ENCODE measurements at places on chromosomes 7 and 10.

DNA sequence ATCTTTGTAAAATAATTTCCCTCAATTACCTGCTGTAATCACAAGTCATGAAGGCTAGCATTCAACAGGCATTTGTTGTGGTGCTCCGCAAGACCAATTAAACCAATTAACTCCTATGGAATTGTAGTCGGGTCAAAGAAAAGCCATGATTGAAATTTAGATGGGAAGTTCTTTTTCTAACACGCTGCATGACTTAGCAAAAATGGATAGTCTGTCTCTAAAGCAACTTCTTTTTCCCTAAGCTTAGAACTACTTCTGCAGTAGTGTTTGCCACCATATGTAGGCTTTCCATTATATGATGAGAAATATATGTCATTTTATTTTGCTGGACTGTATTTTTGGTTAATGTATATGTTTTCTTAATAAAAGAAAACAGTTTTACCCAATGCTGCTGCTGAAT lies 119.1 kb downstream of the TSPAN12 start:
- DNase-seq, result no peak

- no peak for DNase-seq
These were observed 130.4 kb upstream of the PDE1C start for GRCh38 chr7:32200646-32201045.

GRCh38 chr7:48298779-48299178 lies 127.5 kb downstream of the ABCA13 start:
- DNase-seq, result no peak

GRCh38 chr7:24704311-24704710 lies 53.0 kb downstream of the GSDME start:
- DNase-seq, result no peak

DNA sequence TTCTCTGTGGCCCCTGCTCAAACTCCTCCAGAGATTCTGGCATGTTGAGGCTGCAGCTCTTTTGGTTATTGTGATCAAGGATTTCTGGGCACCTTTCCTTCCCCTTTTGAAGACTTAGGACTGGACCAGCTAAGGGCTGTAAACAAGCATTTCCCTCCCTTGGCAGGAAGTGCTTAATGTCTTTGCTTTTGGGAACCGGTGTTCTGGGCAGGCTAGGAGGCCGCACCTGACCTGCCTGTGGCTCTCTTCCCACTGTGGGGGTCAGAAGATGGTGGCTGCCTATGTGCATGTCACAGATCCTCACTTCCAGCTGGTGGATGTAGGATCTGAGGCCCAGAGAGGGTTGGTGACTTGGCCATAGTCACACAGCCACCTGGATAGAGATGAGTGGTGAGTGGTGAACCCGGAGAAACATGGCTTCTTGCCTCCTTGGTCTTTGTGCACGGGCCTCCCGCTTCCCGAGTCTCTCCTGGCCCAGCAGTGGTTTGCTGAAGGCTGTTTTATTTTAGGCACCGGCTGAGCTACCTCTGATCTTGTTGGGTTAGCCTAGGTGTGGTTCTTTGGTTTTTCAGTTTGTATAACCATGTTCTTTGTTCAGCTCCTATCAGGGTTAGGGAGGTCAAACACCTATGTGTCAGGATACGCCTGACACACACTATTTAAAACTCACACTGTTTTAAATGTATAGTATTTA lies 82.0 kb downstream of the GRK5 start:
- DNase-seq, result no peak

GRCh38 chr10:12583891-12584595 lies 234.7 kb downstream of the CAMK1D start:
- DNase-seq, result no peak

GRCh38 chr7:102991540-102992214 lies 78.9 kb downstream of the LRRC17 start:
- no peak for DNase-seq

DNA sequence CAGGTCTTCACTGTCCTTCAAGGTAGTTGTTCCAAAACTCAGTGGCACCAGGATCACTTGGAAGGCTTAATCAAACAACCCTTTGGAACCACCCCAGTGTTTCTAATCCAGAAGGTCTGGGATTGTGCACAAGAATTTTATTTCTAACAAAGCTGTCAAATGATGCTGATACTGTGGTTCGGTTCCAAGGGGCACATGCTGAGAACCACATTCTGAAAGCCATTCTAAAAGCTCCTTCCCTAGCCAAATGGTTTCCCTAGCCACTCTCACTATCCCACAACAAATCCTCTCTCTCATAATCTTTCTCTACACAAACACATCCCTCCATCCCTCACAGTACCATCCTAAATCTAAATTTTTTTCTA lies 52.1 kb downstream of the MACC1 start:
- no peak for DNase-seq

- peak; percentile 41 for DNase-seq
These were observed 177.6 kb downstream of the PARD3 start for GRCh38 chr10:34637418-34637911.

DNA sequence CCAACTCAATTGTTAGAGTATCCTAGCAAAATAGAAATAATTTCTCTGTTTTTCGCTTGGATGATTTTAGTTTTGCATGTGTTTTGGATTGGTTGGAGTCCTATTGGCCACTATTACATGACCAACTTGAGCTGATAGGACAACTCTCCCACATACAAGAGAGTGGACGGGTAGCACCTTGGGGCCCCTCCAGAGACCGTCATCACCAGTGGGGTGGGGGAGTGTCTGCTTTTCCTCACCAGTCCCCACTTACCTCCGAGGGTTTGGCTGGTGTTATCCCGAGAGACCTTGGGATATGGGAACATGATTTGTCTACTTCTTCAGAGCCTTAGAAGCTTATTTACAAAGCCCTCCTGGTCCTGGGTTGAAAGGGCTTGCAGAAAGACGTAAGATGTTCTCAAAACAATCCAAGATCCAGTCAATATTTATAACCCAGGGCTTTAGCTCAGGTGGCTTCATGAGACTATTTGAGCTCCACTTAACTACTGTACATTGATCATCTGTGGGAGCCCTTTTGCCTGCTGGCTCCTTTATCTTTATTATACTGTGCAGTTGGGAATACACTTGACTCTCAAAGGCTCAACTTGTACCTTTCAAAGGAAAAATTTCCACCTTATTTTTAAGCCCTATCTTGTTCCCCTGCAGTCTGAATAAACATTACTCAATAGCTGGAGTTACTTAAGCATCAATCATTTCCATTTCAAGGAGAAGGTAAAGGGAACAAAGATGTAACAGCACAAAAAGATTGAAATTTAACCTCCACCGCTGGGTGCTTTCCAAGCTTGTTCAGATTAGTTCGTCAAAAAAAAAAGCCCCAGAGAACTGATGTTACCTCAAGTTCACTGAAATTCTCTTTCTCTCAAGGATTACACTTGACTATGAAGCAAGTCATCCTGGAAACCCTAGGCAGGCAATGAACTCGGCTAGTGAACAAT lies 119.7 kb downstream of the WDR11 start:
- DNase-seq, result no peak

DNA sequence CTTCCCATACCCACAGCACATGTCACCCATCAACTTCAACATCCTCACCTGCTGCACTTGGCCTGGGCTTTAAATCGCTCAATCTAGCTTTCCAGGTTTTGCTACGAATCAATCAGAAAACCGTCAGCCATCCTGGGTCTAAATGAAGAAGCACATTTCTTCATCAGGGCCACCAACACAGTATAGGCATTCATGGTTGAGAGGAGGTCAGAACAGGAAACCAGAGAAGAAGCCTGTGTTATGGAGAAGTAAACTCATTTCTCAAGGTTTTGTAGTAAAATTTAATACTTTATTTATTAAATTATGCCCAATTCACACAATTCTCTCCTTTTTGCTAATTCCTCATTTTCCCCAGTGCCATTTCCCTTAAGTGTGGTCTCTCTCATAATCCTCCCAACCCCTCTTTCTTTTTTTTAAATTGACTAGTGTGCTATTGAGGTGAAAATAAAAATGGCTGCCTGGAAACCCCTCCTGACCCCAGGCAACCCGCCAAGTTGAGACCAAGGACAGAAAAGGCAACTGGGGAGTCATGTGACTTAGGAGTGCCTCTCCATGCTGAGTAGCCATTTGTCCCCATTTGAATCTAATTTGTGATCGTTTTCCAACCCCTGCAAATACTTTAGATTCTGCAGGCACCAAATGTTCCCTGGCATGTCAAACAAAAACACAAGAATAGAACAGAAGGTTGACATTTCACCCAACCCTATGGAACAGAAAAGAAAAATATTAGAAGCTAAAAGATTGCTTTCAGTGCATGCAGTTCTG lies 181.1 kb upstream of the NAMPT start:
- DNase-seq, result no peak

GRCh38 chr10:13239923-13240322 lies 5.7 kb upstream of the UCMA start:
- DNase-seq, result no peak

- no peak for DNase-seq
These were observed 35.9 kb upstream of the HDAC9 start for GRCh38 chr7:18459484-18460245.

DNA sequence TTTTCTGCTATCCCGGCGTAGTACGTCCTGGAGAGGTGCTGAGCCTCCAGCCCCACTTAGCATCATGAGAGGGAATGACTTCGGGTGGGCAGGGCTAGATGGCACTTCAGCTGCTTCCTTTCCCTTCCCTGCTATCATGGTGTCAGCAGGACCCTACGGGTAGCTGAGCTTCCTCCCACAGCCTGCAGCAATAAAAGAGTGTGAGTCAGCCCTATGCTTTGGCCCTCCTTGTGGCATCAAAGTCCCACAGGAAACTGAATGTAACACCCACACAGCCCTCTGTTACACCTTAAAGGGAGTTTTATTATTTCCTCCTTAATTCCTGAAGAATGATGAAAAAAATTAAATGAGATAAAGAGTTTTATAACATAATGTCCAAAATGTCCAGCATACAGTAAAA lies 458.1 kb downstream of the RPS24 start:
- DNase-seq, result no peak

- no peak for DNase-seq
These were observed 44.9 kb upstream of the ANK3 start for GRCh38 chr10:60434418-60435046.

Measured in activated CD8-positive, alpha-beta memory T cell treated with anti-CD3 and anti-CD28 coated beads for 1 hour (primary cell).